Colonic mucosa (tissue), 4 donors: ENCODE measurements at places on chromosomes 1 and 21. TPM values are rescaled to one million over a fixed set of nuclear protein-coding genes. Genes with fewer than 3 reads are reported as not detected.

- DNase-seq, result peak; percentile 12
Measured at GRCh38 chr21:44085491-44086321, 21.5 kb upstream of the PWP2 start.

DNA sequence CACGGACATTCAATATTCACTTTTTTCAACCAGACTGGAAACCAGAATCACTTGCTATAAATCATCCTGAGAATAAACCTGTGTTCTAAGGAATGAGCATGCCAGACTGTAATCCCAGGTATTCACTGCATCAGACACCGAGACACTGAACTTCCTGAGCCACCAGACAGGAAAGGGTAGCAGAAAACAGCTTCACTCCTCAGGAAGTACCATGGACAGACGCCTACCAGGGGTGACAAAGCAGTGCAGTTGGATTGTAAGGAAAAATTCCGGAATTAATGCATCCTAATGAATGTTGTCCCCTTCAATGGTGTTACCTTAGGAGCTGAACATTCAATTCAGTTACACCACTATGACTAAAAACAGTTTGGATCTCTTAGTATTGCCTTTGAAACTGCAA is 156.1 kb downstream of the PIGK start:
- no peak for DNase-seq

DNA sequence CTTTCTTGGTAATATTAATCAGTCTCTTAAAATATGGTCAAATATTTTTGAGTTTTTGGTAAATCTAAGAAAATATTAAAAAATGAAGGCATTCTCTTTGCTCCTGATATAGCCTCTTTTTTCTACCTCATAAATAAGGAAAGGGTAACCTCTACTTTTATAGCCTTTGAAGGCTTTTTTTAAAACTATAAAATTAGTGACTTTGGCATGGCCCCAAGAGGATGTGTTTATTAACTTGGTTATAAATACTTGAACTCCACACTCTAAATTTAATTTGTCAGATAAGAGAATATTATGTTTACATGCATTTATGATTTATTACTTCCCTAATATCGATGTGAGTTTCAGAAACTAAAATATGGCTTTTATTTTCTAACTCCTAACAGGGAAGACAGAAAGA is 60.3 kb downstream of the LMO4 start:
- no peak for DNase-seq

DNA sequence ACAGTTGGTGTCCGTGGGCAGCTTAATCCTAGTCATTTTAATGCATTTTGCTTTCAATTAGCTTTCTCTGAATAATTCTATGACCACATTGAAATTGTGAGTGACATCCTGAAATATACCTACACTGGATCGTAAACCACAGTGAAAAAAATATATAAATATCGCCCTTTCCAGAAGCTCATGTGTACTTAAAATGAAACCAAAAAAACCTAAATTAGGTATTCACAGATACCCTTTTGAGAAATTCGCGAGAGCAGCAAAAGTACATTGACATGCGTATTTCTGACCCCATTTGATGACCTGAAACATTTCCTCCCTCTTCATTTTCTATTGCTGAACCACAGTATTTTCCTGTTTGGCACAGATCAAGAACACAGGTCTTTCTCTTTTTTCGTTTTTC is 253.8 kb downstream of the LTN1 start:
- no peak for DNase-seq

GRCh38 chr1:23759277-23759676 is 16.0 kb downstream of the ELOA start:
- no peak for DNase-seq

DNA sequence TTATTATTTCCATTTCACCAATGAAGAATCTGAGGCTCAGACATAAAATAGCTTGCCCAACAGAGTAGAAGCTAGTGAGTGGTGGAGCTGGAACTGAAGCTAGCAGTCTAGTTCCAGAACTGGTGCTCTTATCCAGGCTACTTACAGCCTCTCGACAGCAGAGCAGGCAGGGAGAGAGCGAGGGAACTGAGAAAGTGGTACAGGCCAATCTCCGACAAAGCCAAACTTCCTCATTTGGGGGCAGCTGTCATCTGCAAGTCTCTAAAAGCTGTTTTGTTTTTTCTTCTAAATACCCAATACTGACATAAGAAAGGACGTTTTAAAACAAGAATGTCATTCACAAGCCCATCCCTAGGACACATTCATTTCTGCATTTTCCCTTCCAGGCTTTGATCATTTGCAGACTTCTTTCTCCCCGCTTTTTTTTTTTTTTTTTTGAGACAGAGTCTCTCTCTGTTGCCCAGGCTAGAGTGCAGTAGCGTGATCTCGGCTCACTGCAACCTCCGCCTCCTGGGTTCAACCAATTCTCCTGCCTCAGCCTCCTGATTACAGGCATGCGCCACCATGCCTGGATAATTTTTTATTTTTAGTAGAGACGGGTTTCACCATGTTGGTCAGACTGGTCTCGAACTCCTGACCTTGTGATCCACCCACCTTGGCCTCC is 20.0 kb downstream of the YIPF1 start:
- DNase-seq, result no peak

GRCh38 chr1:68366572-68366971 is 83.2 kb downstream of the RPE65 start:
- no peak for DNase-seq

GRCh38 chr1:99725996-99726395 is 40.4 kb downstream of the FRRS1 start:
- no peak for DNase-seq

GRCh38 chr1:111511370-111511769 is 7.9 kb upstream of the ADORA3 start:
- no peak for DNase-seq

DNA sequence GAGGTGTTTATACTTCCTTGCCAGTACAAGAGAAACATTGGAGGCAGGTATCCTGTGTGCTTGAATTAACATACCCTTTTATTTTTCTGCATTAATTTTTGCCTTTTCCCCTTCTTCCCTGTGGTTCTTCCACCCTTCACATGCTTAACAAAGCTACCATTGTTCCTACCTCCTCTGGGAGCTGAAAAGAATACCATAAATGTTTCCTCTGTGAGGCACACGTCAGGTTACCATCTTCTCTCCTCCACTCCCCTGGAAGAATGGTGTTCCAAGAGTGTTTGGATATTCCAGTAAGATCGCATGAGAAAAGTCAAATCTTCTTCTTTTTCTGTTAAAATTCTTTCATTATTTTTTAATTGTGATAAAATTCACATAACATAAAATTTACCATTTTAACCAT is 74.6 kb upstream of the MARK1 start:
- DNase-seq, result no peak

- no peak for DNase-seq
Measured at GRCh38 chr1:60228041-60228491, 154.5 kb upstream of the C1orf87 start.

DNA sequence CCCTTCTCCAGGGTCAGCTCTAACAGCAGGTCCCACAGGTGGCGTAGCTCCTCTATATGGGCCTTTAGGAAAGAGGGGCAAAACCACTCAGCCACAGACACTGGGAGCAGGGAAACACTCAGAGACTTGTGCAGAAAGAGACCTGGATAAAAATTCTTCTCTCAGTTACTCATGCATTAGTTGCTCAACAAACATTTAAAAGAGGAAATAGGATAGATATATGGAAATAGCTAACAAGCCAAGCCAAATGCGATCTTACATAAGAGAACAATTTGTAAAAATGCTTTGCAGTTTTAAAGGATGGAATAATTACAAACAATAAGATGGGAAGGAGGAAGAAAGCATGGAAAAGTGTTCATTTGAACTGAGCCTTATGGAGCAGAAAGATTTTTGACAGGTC is 4.9 kb downstream of the SPTA1 start:
- no peak for DNase-seq

GRCh38 chr1:241627453-241628259 is 12.5 kb downstream of the CHML start:
- peak; percentile 56 for DNase-seq

- DNase-seq, result no peak
Measured at GRCh38 chr1:46004492-46004891, 127.9 kb downstream of the PIK3R3 start.

DNA sequence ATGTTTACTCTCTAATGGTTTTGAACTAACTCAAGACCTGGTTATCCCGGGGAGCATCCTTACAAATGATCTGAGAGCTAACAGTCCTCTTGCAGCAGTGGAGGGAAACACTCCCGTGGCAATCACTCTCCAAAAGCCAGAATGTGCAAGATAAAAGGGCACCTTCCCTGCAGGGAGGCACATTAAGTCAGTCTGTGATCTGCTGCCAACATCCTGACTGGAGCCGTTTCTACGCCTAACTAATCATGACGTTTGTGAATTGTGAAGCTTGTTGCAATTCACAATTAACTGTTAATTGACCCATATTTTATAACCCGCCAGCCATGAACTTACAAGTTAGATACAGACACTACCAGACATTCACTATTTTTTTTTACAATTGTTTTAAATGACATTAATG is 52.1 kb upstream of the LGALS8 start:
- no peak for DNase-seq

- DNase-seq, result peak; percentile 47
Measured at GRCh38 chr1:223135176-223135942, 7.7 kb downstream of the TLR5 start.

DNA sequence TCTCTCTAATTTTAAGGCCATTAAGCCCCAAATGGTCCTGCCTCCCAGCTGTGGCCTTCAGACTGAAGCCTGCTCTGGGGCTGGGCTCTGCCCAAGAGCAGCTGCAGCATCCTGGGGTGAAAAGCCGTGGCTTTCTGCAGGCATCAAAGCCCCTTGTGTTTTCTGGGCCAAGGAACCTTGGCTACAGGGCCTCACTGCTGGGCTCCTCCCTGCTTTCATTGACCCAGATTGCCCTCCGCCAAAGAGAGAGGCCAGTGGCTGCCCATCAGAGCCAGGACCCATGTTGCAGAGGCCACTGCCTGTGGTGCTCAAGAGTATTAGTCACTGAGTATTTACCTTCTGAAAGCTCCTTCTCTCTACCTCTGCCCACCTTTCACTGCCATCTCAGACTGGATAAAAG is 1.6 kb downstream of the ZNF648 start:
- no peak for DNase-seq

GRCh38 chr1:101683136-101683535 is 313.6 kb downstream of the OLFM3 start:
- no peak for DNase-seq

DNA sequence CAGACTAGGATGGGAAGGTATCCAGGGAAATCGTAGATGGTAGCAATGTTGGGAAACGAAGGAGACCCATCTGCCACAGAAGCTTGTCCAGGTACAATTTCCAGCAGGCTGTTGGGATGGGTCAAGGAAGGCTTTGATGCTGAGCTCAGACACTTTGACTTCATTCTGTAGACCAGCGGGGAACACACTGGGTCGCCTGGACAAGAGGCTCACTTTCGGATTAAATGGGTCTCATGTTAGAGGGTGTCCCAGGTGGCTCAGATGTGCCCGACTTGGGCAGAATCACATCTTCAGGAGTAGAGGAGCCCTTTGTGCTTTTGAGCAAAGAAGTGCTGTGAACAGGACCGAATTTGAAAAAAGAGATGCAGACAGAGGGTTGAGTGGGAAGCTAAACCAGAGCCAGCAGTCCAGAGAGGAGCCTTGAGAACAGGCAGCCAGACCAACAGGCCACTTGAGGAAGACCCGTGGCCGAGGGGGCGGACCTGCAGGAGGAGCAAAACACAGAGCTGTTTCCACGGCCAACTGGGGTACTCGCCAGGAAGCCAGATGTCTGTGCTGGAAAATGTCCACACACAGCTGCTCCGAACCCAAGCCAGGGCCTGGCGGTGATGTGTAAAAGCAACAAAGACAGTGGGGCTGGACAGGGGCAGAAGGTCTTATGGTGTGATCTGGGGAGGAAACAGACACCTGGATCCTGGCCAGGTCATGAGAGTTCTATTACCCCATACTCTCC is 146.9 kb downstream of the AJAP1 start:
- DNase-seq, result peak; percentile 60

DNA sequence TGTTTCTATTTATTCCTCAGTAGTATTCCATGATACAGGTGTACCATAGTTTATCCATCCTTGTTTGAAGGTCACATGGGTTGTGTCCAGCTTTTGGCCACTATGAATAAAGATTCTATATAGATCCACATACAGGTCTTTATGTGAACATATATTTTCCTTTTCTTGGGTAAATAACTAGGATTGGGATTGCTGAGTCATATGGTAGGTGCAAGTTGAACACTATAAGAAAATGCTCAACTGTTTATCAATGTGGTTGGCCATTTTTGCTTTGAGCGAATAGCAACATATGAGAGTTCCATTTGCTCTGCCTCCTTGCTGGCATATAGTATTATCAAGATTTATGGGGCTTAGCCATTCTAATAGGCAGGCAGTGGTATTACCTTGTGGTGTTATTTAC is 170.2 kb upstream of the KCNJ15 start:
- DNase-seq, result no peak

DNA sequence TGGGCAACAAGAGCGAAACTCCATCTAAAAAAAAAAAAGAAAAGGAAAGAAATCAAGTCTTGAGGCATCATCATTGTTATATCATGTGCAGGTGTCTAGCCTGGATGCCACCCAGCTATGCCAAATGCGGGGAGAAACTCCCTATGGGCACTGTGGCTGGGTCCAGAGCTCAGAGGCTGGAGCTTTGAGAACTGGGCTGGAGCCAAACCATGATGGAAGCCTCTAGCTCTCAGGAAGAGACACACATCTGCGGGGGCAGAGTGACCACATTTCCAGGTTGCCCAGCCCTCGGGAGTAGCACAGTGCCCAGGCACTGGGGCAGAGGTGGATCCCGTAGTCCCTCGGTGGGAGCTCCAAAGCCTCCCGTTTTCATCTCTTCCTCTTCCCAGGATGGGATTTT is 58.9 kb downstream of the COL18A1 start:
- DNase-seq, result no peak

- DNase-seq, result no peak
Measured at GRCh38 chr1:117098287-117098890, 23.2 kb downstream of the TRIM45 start.

DNA sequence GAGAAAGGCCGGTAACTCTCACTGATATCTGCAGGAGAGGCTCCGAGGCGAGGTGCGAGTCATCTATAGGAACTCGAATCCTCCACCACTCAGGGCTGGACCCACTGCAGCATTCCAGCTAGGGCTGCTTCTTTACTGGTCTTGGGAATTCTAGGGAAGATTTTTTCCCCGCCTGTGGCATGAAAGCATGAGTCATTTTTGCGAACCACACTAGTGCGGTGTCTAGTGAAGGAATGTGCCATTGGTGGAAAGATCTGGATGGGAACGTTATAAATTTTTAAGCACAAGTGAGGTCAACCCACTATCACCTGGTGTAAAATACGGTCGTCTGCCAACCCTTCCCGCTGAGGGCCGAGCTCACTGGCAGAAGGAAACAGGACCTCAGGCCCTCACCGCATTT is 49.7 kb downstream of the SYF2 start:
- no peak for DNase-seq

Gene FMO3
- 0.42 TPM for total RNA-seq

Gene FPGT
- 14.8 TPM for total RNA-seq

Gene HPDL
- 4.3 TPM for total RNA-seq

Gene HSPB7
- total RNA-seq, result 12.7 TPM

Gene C1QTNF12
- total RNA-seq, result 21.3 TPM

Gene TMEM269
- not detected for total RNA-seq

Gene DIPK1A
- 14.3 TPM for total RNA-seq

Gene PKP1
- 0.74 TPM for total RNA-seq

Gene PLEKHN1
- 0.64 TPM for total RNA-seq

Gene LCE3E
- total RNA-seq, result not detected

Gene FCRL2
- total RNA-seq, result 0.40 TPM

Gene NR0B2
- 1.8 TPM for total RNA-seq

Gene KRTAP21-2
- not detected for total RNA-seq

Gene ADAMTS5
- 0.96 TPM for total RNA-seq

Gene PDE9A
- total RNA-seq, result 56.0 TPM

Gene VWA5B1
- total RNA-seq, result 0.30 TPM

Gene OR2L5
- total RNA-seq, result not detected

Gene IFNLR1
- total RNA-seq, result 16.8 TPM

Gene S100A7A
- total RNA-seq, result not detected

Gene FH
- total RNA-seq, result 138 TPM

Gene NDC1
- 17.3 TPM for total RNA-seq

Gene TMEM240
- 0.91 TPM for total RNA-seq
